ENCODE measurements at places on chromosomes 6 and 20.

DNA sequence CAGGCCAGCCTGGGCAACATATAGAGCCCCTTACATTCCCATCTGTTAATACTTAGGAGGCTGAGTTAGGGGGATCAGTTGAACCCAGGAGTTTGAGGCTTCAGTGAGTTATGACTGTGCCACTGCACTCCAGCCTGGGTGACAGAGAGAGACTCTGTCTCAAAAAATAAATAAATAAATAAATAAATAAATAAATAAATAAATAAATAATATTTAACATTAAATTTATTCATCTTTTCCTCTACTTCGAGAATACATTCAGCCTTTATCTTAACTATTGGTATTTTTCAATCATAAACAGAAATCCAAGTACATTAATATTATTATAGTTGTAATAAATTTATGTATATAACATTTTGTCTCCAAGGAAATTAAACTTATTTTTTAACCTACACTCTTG is 1227.7 kb upstream of the GJE1 start:
- DNase-seq: no peak

GRCh38 chr20:14291502-14291901 is 45.9 kb downstream of the FLRT3 start:
- no peak for DNase-seq

- no peak for DNase-seq
These were observed 14.3 kb downstream of the SLA2 start for GRCh38 chr20:36631646-36632045.

DNA sequence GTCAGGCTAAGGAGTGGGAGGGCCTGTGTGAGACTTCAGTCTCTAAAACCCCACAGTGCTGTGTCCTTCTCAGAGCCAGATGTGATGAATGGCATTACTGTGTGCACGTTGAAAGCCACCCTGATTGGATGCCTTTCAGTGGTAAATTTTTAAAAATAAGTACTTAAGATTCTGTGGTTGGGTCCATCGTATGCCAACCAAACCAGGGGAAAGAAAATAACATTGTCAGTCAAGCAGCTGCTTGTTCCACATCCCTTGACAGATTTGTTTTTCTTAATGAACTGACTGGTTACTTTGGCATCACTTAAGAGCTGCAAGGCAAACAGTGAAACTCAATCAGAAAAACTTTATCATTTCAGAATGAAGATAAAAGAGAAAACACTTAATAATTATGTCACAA is 334.0 kb upstream of the NT5E start:
- no peak for DNase-seq

DNA sequence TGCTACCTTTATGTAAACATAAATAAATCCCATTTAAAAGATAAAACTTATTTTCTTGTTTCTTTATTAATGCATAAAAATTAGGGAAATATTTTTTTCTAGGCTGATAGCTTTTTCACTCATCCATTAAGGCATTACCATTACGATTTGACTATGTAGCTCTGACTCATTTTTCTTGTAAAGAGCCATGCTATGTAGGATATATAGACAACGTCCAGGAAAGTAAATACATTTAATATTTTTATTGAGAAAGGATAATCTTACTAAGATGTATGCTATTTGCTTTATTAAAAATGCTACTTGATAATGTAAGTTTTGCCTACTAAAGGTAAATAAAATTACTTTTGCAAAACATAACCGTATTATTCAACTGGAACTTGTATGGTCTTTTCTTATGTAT is 19.2 kb upstream of the KIAA1586 start:
- DNase-seq: no peak

DNA sequence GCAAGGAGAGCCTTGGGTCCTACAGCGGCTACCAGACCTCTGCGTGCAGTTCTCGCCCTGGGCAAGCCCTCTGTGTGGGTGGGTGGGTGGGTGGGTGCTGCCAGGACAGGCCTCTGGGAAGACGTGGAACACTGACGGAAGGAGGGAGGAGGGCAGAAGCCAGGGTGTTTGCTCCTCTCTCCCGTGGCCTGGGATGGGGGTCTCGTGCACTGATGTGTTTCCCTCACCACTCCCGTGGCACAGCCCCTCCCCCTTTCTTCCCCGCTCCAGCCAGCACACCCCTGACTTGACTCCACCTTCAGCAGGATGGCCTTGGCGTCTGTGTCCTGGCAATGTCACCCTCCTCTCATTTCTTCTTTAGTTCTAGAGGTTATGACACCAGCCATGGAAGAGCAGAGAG is 130.0 kb downstream of the CDH26 start:
- DNase-seq: no peak

GRCh38 chr20:52231230-52231746 is 39.7 kb upstream of the ZFP64 start:
- no peak for DNase-seq

DNA sequence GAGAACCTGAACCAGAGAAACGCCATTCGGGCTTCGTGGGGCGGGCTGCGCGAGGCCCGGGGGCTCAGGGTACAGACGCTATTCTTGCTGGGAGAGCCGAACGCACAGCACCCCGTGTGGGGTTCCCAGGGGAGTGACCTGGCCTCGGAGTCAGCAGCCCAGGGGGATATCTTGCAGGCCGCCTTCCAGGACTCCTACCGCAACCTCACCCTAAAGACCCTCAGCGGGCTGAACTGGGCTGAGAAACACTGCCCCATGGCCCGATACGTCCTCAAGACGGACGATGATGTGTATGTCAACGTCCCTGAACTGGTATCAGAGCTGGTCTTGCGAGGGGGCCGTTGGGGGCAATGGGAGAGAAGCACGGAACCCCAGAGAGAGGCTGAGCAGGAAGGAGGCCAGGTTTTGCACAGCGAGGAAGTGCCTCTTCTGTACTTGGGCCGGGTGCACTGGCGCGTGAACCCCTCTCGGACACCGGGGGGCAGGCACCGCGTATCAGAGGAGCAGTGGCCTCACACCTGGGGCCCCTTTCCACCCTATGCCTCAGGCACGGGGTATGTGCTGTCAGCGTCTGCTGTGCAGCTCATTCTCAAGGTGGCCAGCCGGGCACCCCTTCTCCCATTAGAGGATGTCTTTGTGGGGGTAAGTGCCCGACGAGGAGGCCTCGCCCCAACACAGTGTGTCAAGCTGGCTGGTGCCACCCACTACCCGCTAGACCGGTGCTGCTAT is 904 bp downstream of the B3GALT4 start:
- DNase-seq: no peak

All from GM04503 (cell line).